ENCODE measurements at places on chromosomes 6 and 20.

DNA sequence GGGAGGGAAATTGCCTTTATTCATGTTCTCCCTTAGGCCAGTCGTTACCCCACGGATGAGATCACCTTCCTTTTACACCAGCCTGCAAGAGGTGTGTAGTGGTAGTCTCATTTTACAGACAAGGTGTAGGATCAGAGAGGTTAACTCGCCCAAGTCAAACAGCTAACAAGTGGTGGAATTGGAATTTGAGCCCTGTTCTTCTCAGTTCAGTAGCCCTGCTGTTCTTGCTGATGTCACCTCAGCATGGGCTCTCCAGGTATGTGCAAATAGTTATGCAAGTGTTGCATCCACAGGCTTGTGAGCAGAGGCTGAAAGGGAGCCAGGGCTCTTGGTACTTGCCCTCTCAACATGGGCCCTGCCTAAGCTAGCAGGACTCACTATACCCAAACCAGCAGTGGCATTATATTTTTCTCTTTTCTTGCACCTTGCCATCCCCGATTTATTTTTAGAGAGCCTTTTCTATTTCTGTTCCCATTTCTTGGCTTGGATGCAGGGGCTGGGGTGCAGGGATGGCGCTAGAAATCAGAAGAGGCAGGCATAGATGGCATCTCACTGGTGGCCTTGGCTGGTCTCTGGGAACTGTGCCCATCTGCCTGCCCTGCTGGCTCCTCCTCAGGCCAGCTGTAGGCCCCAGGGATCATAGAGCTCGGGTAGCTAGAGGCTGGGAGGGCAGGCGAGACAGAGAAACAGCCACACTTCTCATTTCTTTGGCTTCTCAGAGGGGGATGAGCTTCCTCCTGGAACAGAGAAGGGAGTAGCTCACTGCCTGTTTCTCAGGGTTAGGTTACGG, 18.2 kb downstream of the PPARD start:
- DNase-seq = no peak

GRCh38 chr6:155762649-155763048, 307.0 kb upstream of the NOX3 start:
- DNase-seq = no peak

DNA sequence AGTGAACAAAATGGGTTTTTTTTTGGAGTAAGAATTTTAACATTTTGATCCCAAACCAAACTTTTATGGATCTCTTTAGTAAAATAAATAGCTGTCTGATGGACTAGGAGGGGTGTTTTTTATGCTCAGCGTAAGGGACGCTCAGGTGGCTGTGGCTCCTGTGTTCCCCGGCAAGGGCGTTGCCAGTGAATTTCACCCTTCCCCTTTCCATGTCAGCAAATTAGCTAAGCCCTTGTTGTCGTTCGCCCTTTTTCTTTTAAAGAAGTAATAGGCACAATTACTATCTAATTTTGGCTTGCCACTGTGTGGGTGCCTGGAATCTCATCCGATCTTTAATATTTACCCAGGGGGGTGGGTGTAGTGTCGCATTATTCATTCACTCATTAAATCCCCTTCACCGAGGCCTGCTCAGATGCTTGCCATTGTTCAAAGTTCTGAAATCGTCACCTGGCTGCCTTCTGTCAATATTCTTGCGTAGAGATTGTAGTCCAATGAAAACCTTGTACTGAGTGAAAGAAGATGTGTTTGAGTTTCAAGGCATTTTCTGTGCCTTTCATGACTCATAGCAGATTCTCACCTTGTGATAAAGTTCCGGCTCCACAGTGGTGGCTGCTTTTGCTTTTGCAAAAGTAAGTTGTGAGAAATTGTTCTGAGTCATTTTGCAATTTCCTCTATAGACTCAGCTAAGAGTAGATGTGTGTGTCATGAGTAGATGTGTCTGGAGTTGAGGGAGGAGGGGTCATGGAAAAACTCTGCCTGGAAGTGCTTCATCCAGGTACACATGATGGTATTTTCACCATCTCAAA, 40.0 kb upstream of the CLDN20 start:
- DNase-seq = peak; percentile 68

GRCh38 chr6:15399641-15400470, 154.0 kb downstream of the JARID2 start:
- DNase-seq = peak; percentile 84

GRCh38 chr6:165679326-165679725, 16.3 kb upstream of the PDE10A start:
- no peak for DNase-seq

GRCh38 chr6:48177786-48178185, 66.8 kb upstream of the PTCHD4 start:
- DNase-seq = no peak

DNA sequence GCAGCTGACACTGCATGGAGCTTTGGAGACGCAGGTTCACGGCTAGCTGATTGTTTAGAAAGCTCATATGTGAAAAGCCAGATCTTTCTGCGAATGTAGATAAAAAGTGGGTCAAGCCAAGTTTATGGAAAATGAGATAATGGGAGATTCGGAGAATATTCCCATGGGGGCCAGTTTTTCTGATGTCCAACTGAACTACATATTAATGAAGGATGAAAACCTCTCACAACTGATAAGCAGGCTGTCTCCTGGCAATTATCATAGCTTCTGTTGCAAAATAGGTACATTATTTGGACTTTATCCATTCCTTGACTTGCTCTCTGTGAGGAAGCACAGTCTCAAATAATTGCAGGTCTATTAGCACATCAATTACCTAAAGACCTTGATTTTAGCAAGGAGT, 21.1 kb downstream of the HDGFL1 start:
- no peak for DNase-seq

DNA sequence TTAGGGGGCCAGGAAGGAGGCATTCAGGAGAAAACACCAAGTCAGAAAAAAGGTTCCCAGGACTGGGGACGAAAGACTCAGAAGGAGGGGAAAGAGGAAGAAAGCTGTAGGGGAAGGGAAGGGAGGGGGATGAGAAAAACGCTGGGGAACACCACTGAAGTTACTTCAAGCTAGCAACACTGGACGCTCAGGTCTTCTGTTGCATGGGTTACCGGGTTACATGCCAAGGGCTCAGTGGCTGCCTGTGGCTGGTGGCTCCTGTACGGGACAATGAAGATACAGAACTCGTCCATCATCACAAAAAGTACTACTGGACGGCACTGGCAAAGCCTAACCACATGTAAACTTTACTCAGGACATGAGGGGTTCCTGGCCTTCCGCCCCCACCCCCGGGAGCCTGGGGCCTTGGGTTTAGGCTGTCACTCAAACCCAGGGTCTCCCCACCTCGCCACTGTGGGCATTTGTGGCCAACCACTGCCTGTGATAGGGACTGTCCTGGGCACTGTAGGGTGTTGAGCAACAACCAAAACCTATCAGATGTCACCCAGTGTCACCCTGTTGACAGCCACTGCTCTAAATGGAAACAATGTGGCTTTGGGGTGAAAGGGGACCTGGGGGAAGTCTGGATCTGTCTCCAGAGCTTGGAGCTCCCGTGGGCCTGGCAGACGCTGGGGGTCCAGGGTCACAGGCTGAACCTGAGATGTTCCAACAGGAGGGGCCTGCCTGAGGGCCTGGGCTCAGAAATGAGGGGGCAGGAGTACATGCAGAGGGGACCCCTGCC, 40.3 kb upstream of the CD93 start:
- no peak for DNase-seq

DNA sequence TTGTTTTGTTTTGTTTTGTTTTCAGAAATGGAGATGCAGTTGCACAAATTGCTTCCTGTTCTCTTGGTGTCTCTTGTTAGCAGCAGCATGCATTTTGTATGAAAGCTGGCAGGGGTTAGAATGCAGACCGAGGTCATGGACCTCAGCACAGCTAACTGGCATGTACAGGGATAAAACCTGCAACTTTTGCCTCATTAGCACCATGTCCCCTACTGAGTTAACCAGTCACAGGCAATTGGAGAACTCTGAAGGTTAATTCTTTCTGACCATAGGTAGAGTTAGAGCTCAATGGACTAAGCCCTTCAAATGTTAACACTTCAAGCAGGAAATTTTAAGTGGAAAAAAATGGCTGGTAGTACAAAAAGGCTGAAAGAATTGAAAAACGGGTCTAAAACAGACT, 377.1 kb downstream of the ADGRB3 start:
- DNase-seq = no peak

DNA sequence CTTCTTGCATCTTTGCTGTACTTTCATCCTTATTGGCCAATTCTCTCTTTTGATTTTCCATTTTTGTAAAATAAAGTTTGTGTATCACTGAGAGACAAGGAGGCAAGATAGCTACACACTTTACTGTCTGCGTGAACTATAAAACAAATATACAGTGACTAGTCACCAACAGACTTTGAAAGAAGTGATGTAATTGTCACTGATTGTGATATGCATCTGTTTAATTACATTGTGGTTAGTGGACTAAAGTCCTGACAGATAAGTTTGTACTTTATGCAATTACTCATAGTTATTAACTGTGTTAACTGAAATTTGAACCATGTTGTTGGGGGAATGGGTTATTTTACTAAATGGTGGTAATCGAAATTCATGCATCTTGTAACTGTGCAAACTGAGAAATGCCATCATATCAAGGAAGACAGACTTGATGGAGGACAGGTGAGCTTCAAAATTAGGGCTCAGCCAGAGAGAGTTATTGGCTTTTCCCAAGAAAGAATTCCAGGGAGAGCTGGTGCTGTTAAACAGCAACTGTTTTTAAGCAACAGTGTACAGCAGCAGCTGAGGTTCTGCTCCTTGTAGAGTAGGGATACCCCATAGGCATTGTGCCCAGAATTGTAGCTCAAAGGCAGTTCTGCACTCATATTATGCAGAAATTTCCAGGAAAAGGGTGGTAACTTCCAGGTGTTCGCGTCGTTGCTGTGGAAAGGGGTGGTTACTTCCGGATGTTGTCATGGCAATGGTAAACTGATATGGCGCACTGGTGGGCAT, 62.9 kb downstream of the EFHC1 start:
- DNase-seq = no peak

DNA sequence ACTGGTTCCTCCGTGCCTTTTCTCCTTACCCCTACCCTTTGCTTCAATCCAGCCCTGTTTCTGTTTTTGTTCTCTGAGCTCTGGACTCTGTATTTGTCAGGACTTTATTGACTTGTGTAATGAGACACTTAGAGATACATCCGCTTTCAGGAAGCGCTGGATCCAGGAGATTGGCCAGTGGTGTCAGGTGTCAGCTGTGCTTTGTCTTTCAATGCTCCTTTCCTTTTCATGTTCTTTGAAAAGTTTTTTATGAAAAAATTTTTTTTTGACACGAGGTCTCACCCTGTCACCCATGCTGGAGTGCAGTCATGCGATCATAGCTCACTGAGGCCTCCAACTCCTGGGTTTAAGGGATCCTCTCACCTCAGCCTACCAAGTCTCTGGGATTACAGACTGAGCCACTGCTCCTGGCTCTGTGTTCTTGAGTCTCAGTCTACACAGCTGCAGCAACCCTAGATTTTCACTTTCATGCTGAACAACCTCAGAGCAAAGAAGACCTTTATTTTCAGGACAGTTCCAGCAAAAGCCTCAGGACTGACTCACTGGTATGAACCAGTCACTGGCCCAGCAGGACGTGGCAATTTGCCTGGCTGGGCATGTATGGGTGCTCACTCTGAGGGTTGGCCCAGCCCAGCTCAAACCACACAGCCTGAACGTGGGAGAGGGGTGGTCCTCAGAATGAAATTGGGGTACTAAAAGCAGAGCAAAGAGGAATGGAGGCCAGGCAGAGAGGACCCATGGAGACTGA, 108.5 kb downstream of the DHX35 start:
- DNase-seq = peak; percentile 86

DNA sequence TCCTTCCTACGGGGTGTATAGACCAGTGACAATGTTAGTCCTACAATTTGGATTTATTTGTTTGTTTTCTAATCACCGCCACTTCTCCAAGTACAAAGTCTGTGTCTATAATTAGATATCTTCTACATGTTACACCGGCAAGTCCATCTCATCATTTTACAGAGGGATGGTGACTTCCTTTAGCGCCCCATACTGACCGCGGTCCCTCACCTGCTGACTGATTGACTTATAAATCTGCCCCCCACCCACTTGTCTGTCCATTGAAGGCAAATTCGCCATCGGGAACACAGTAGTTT, 8.9 kb upstream of the NR2E1 start:
- no peak for DNase-seq

- no peak for DNase-seq
Measured at GRCh38 chr6:137213813-137214212, 5.4 kb downstream of the IFNGR1 start.

- DNase-seq = no peak
Measured at GRCh38 chr6:25155211-25155610, 124.0 kb upstream of the CARMIL1 start.

GRCh38 chr20:35092524-35093266, at the start of gene TRPC4AP:
TSS of gene TRPC4AP (minus strand) at chr20:35092807. CDS start at chr20:35092781, 26 bp downstream.
- DNase-seq = peak; percentile 94
